ENCODE measurements at places on chromosomes 5 and 9.

DNA sequence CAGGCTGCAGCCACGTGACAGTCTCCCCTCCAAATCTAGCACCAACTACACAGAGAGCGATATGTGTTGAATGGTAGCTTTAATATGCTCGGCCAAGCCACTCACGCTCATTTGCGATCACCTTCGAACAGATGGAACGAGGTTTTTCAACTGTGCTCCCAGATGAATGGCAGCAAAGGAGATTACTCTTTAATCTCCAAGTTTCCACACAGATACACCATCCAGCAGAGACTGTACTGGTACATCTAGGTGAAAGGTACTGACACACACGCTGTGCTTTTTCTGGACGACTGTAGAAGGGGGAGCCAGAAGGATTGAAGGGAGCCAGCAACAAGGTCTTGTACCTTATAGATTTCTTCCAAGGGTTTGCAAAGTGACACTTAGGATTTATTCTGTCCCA lies 263.9 kb downstream of the NR3C1 start:
- DNase-seq: no peak

DNA sequence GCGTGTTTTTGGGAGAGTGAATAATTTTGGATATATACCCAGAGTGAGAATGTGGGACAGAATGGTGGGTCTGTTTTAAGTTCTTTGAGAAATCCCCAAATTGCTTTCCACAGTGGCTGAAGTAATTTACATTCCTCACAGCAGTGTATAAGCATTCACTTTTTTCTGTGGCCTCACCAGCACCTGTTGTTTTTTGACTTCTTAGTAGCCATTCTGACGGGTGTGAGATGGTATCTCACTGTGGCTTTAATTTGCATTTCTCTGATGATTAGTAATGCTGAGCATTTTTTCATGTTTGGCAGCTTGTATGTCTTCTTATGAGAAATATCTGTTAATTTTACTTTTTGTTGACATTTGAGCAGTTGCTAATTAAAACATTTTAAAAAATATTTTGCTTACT lies 9.4 kb upstream of the SPATA31D1 start:
- no peak for DNase-seq

- no peak for DNase-seq
These were observed 1234.8 kb upstream of the C9orf72 start for GRCh38 chr9:28808042-28808441.

- no peak for DNase-seq
These were observed 56.8 kb downstream of the KCTD16 start for GRCh38 chr5:144227363-144227999.

DNA sequence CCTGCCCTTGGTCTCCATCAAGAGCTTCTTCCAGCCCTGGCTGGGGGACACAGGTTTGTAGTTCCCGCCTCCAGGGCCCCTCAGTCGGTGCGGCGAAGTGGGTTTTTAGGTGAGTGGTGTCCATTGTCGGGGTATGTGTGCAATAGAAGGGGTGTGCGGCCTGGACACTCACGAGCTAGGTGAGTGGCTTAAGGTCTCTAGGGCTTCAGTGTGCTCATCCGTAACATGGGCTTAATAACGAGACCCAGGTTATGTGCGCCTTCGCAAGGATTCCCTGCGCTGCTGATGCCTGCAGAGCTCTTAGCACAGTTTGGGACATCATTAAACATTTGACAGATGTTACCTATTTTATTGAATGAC lies 656 bp downstream of the CEP78 start:
- no peak for DNase-seq

- DNase-seq: no peak
These were observed 722 bp downstream of the TBC1D9B start for GRCh38 chr5:179906795-179907555.

- DNase-seq: no peak
These were observed 73.5 kb downstream of the BOD1 start for GRCh38 chr5:173542964-173543363.

DNA sequence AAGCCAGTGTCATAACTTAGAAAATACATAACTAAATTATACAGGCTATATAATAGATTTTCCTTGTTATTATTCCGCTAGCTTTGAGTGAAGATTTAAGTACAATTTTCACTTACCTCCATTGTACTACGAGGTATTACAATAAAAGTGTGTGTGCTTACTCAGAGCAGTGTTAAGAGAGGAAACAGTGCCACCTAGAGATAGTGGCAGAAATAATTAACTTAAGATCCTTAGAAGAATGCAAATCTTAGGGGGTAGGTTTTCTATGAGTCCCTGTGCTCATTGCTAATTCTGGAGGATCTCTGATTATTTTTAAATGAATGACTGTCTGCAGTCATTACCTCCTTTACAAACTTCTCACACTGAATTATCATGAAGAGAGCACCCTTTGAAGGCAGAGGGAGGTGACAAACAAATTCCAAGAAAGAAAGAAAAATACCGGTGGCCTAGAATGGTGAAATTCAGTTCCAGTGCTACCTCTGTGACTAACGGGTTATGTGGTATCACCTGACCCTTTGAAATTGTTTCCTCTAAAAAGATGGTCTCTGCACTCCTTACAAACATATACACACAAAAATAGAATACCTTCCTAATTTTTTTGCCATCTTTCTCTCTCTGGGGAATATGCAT lies 379.8 kb downstream of the TRIM36 start:
- DNase-seq: no peak

- no peak for DNase-seq
These were observed 82.2 kb downstream of the TRIO start for GRCh38 chr5:14225173-14225834.

DNA sequence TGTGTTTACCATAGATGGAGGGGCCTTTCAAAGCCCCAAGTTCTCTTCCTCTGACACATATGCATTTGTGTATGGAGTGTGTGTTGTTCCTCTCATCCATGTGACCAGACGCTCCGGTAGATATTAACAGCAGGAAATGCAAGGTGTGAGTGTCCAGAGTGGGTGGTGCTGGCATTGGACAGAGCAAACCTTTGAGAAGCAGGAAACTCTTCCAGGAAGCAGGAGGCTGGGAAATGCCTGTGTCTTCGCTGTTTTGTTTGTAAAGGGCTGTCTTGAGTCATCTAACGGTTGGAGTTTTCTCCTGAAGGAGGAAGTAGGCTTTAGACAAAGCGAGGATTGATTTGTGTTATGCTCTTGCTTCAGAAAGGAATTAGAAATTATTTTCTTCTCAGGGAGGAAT lies 370.9 kb downstream of the PLK2 start:
- no peak for DNase-seq

DNA sequence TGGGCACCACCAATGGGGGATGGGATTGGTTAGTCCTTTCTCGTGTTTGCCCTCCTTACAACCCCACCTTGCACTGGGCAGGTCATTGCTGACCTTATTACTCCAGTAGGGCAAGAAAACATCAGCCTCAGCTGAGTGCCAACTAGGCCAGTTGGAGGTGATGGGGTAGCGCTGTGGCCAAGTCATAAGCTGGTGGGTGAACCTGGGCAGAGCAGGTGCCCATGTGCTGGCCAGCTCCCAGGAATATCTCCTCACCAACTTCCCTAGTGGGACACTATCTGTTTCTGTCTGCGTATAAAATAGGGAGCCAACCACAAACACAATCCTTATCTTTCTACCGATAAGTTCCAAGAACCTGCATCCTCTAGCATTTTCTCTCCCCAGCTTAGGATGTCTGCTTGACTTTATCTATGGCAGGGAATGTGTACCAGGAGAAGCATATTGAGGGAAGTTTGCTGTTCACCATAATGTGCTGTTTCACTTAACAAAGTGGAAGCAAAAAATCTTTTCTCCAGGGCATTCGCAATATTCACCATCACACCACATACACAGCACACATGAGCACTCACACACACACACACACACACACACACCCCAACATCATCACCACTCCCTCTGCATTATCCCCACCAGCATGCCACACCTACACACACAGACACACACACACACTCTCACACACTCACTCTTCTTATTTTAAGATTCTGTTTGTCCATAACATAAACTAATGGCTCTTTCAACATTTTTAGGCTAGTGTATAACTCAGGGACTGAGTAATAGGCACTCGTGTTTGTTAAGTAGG lies 390.0 kb downstream of the ENC1 start:
- DNase-seq: no peak

Measured in retinal pigment epithelial cell (primary cell).